ENCODE measurements at places on chromosomes 6 and 20.

DNA sequence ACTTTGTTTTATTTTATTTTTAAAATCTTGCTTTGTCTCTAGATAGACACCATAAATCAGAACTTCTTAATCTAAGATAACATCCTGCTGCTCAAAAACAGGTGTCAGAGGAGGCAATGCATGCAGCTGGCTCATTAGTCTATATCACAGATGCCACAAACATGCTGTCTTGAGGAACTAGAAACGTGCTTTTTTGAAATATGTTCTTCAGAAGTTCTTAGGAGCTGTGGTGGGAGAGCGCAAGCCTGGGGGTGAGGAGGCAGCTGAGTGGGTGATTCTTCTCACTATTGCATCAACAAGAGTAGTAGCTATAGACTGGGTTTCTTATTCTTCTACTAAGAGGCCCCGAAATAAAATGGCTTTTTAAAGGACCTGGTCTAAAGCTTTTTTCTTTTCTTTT is 23.4 kb downstream of the IL22RA2 start:
- no peak for DNase-seq

DNA sequence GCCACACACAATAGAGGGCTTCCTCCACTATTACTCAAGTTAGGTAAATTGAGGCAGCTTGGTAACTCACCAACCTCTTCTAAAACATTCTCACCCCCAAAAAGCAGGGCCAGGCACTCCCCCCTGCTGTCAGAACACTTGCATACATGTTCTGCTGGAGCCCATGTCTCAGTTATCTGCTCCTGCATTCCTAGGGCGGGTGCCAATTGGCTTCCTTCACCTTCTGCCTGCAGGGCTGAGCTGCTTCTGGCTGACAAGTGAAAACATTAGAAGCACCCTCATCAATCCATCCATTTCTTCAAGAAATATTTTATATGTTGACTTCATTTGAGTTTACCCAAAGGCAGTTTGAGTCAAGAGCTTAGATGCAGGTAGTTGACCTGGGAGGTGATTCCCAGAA is 4.5 kb upstream of the ENTPD6 start:
- no peak for DNase-seq

DNA sequence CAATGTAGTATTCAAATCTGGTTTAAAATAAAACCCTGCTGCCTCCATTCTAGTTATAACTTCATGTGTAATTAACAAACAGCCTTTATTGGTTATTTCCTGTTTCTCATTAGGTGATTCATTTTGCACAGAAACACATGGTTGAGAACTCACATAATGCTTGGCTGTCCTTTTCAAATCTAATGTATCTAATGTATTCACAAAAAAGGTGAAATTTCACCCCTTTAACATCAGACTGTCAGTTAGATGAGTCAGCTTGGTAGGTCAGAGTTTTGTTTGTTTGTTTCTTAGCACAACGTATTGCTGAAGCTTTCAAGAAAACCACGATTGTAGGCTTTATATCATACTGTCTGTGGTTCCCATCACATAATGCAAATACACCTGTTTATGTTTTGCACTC is 78.7 kb upstream of the TMEM30A start:
- no peak for DNase-seq

DNA sequence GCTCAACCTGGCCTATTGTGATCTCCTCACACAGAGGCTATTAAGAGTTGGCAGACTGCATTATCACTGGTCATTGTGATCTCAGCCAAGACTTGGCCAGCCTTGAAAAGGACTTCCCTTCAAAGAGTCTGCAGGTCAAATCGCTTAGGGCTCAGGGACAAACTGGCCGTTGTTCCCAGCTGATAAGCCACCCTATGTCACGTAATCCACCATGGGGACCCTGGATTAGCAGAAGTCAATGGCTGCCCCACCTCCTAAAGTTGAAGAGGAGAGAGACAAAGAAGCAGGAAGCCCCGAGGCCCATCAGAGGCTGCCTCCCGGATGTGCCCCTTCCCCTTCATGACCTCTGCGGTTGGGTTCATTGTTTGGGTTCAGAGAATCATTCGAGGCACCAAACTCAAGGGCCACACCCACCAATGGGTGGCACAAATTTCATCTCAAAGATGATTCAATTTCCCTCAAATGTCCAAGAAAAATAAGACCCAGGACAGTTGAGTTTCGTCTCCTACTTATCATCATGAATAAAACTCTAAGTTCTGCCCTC is 56.6 kb downstream of the BPIFB1 start:
- DNase-seq = no peak

GRCh38 chr6:30013291-30013922 is 47.7 kb upstream of the POLR1H start:
- DNase-seq = peak; percentile 9

- DNase-seq = no peak
These were observed 435 bp downstream of the CENPB start for GRCh38 chr20:3786126-3786484.

DNA sequence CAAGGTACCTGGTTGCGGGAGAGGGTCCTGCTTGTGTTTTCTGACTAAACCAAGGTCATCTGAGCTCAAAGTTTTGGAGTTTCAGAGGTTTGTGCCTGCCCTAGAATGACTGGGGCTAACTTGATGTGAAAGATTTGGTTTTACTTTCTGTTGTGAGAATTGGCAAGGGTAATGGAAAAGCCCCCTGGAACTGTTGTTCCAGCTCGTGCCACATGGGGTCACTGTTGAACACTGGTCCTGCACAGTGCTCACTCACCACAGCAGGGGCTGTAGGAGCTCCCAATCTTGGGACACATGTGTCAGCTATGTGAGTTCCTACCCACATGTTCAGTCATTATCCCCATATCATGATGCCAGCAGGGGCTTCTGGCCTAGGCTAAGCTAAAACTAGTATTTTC is 6.5 kb downstream of the TGM6 start:
- DNase-seq = peak; percentile 16

GRCh38 chr6:6401401-6401800 is 80.9 kb upstream of the F13A1 start:
- DNase-seq = no peak

DNA sequence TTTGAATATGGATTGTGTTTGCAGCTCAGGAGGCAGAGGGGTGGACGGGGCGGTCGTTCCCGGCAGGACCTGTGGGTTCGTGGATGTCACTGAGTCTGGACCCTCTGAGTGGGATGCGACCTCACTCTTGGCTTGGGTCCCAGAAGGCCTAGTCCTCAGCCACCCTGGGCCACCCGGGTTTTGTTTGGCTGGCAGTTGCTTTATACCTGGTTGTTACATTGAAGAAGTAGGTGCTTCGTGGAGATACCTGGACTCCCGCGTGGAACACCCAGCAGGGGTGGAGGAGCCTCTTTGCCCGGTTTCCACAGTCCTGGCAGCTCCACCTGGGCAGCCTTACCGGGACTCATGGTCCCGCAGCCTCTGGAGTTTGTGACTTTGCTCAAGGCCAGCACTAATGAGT is 405.1 kb downstream of the TAF4 start:
- no peak for DNase-seq

DNA sequence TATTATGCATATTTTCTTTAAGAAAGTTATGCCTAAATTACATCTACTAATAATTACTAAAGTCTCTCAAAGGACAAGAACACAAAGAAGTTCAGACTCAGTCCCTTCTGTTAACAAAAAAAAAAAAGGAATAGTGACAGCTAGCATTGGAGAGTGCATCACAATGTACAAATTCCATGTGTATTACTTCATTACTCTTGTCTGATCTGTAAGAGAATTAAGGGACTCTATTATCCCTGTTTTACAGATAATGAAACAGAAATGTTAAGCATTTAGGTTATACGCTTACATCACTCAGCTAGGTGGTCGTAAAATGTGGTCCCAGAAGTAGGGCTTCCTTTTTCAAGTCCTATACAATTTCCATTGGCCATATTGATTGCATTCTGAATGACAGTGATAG is 17.2 kb upstream of the VNN1 start:
- no peak for DNase-seq

DNA sequence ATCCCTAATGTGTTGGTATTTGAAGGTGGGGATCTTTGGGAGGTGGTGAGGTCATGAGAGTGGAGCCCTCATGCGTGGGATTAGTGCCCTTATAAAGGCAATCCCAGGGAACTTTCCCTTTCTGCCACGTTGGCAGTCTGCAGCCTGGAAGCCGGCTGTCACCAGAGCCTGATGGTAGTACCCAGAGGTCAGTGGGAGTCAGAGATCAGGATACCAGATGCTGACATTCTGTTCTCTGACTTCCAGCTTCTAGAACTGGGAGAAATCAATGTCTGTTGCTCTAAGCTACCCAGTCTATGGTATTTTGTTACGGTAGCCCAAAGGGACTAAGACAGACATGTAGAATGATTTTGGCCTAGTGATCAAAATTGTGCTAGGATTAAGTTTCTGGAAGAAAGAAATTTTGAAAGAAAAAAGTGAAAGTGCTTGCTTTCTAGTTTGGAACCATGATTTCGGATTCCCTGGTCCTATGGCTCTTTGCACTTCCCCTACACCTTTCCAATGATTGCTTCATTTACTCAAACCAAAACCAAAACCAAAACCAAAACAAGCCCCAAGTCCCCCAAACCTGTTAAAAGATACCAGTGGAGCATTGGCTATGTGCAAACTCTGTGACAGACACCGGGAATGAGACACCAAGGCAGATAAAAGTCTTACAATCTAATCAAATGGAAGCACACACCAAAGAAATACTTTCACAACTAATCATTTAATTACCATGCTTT is 173.7 kb upstream of the ZNF217 start:
- DNase-seq = no peak

- DNase-seq = peak; percentile 71
These were observed 26.5 kb downstream of the BCKDHB start for GRCh38 chr6:80133020-80133419.

GRCh38 chr20:31535298-31535697 is 21.1 kb downstream of the HM13 start:
- no peak for DNase-seq

- no peak for DNase-seq
These were observed 58.2 kb downstream of the NEDD9 start for GRCh38 chr6:11174242-11174611.

DNA sequence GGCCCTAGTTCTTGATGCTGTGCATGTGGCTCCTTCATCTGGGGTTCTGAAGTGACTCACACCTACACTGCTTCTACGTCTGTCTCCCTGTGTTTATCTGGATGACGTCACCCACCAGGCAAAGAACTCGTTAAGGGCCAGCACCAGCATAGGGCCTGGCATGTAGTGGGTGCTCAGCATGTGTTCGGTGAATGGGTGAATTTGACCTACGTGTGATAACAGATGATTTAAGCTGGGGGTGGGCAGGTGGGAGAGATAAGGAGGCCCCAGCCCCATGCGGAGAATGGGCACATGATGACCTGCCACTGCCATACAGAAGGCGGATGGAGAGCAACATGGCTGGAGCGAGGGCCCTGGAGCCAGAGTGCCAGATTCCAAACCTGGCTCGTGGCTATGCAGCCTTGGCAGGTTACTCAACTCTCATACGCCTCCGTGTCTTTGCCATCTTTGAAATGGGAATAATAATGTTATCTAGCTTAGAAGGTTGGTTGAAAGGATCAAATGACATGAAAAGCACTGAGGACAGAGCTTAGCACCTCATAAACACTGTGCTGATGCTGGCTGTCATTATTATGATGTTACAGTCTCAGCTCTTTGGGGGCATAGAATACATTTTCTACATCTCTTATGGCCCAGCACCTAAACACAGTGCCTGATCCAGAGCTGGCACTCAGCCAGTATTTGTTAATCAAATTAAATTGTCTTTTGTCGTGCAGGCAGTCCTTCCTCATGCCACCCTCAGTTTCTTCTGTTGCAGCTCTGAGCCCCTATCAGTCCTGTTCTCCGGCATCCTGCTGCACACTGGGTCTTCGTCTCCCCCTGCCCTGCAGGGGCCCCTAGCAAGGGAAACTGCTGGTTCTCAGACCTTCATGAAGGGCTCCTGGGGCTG is 39.6 kb downstream of the VEGFA start:
- DNase-seq = no peak

DNA sequence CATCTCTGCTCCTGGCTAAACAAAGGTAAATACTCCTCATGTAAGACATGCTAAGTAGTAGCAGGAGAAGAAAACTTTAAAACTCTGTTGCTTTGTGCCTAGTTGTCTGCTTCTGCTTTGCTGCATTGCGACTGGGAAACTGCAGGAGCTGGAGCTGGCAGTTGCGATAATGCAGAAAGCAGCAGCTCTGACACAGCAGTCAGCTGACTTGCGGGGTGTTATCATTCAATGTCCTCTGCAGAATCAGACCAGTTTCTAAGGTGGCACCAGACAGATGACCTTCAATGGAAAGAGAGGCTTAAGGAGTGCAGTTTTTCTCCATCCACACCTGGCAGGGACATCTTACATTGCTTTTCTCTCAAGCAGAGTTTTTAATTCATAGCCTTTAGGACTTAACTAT is 69.9 kb upstream of the SOX4 start:
- no peak for DNase-seq

GRCh38 chr20:40073535-40074111 is 615.4 kb downstream of the MAFB start:
- no peak for DNase-seq

DNA sequence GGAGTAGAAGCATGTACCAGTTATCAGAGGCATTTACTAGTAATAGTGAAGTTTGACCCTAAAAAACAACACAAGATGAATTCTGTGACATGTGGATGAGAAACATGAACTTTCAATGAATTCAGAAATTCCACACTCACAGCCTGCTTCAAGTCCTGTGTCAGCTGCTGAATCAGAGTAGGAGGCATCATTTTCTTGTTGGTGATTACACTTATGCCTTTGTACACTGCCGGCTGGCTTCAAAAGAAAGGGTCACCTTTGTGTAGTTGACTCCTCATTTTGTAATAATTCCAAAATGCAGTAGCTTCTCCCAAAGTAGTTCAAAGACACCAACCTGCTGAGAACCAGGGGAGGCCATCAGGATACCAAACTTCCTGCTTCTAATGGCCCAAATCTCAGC is 165.5 kb downstream of the BACH2 start:
- DNase-seq = no peak

DNA sequence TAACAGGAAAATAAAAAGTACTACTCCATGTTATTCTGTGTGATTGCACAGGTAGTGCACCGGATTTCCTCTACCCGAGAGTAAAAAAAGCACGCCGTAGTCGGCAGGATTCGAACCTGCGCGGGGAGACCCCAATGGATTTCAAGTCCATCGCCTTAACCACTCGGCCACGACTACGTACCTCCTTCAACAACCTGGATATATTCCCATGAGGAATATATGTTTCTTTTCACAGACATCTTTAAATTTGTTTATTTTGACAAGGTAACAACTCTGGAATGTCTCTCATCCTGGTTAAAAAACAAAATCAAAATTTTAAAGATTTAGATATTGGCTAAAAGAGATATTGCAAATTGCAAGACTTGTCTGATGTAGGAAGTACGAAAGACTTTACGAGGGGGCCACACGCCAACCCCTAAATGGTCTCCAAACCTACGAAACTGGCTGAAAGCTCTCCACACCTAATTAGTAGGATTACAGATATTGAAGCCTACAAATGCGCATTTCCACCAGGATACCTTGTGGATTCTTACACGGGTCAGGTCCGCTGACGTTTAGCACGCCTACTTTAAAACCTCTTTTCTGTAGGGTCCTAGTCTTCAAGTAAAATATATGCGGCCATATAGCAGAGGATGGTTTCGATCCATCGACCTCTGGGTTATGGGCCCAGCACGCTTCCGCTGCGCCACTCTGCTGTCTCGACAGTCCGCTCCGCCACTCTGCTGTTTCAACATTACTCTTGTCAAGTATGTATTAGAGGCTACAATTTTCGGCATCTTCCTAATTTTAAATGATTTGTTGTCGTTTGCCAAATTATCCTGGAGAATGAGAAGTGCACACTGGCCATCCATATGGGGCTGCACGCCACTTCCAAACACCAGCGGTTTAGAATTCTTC is 52.2 kb upstream of the BTN3A2 start:
- DNase-seq = peak; percentile 93
